Gastrocnemius medialis (tissue), 4 donors: ENCODE measurements at places on chromosomes 13 and 19. TPM values are rescaled to one million over a fixed set of nuclear protein-coding genes. Genes with fewer than 3 reads are reported as not detected.

The ZNF420 gene
- 3.0 TPM for total RNA-seq

DNA sequence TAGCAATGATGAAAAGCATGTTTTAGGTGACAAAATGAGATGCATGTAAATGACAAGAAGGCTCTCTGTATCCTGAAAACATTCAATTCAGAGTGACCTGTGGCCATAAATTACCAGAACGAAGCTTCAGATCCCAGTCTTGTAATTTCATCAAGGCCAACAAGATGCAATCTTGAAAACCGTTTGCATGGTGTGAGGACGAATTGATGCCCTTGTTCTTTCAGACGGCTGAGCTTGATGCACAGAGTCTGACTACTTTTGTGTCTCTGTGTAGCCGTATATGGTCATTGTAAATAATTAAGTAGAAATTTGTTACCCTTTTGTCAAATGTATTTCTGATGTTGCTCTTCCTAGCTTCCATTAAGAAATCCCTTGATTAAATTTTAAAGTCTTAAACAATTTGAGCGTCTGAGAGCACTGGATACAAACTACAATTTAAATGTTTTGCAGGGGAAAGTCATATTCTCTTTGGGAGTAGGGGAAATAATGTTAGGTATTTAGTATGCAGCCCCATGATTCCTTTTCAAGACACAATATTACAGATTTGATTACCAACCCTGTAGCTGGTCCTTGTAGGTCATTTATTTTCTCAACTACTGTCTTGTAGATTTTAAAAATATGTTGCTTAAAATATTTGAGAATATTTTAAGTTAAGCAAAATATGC, 125.8 kb upstream of the PCDH9 start:
- DNase-seq, result no peak

DNA sequence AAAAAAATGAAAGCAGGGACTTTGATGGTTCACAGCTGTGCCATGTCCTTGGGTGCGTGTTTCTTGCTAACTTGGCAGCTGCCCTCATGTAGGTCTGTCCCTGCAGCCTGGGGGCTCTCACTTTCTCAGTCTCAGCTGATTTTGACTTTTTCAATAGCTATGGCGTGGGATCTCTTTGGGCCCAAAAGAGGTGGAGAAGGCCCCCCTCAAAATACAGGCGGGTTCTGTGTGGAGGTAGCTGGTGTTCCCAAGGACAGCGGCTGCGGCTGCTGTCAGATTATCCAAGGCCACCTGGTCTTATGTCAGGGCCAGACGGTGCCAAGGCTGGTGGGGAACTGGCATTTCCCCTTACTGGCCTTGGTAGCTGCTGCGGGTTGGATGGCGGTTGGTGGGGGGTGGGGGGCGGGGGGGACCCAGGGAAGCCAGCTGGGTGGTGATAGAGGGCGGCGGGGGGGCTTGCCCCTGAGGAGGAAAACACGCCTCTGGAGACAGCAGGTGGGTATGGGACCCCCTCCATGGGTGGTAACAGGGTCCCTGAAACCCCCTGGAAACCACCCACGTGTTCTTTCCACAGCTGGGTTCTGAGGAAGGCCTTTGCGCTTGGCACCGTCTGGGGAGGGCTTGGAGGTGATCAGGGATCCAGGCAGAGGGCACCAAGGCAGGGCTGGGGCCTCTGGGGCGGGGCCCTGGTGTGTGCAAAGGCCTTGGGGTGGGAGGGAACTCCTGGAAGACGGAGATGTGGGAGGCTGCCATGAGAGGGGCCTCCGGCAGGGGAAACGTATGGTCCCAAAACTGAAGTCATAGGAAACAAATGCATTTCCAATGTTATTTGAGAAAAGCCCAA, 4.1 kb downstream of the TIMM13 start:
- DNase-seq, result no peak

GRCh38 chr13:73556902-73557301, 498.1 kb downstream of the KLF5 start:
- DNase-seq, result no peak

DNA sequence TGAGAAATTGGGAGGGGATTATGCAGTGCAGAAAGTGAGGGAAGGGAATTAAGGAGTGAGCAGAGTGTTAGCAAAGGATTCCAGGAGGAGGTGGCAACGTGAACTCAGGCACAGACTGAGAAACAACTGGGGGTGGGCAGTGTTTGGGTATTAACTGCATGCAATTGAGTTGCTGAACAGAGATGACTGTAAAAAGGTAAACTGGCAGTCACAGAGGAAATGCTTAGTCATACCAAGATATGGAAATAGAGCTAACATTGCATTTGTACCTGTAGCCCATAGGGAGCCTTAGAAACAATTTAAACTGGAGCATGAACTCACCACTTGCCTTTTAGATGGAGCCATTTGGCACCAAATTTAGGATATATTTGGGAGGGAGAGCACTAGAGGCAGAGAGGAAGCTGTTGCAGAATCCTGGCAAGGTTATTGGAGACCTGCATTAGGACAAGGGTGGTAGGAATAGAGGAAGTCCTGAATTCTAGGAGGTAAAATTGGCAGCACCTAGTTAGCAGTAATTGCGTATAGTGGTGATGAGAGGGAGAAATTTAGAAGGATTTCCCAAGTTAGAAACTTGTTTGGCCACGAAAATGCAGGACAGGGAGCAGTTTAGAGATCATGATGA, 100.6 kb upstream of the FRY start:
- no peak for DNase-seq

GRCh38 chr19:40872209-40872608, 9.8 kb downstream of the CYP2A7 start:
- DNase-seq, result no peak

DNA sequence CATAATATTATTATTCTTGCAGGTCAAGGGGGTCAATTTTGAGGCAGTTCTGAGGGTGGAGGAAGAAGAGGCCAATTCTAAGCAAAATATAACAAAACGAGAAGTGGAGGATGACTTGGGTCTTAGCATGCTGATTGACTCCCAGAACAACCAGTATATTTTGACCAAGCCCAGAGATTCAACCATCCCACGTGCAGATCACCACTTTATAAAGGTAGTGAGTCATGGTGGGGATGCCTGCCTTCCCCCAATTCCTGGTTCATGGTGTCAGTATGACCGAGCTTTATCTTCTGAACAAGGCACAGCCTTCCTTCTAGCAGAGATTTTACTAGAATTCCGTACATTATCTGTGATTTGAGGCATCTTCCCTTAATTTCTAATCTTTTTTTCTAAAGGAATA, 9.4 kb upstream of the DCUN1D2 start:
- no peak for DNase-seq

- DNase-seq, result no peak
Observed at GRCh38 chr19:32397671-32398101, 7.9 kb upstream of the DPY19L3 start.

- no peak for DNase-seq
Observed at GRCh38 chr13:33182729-33183128, 102.8 kb downstream of the STARD13 start.

DNA sequence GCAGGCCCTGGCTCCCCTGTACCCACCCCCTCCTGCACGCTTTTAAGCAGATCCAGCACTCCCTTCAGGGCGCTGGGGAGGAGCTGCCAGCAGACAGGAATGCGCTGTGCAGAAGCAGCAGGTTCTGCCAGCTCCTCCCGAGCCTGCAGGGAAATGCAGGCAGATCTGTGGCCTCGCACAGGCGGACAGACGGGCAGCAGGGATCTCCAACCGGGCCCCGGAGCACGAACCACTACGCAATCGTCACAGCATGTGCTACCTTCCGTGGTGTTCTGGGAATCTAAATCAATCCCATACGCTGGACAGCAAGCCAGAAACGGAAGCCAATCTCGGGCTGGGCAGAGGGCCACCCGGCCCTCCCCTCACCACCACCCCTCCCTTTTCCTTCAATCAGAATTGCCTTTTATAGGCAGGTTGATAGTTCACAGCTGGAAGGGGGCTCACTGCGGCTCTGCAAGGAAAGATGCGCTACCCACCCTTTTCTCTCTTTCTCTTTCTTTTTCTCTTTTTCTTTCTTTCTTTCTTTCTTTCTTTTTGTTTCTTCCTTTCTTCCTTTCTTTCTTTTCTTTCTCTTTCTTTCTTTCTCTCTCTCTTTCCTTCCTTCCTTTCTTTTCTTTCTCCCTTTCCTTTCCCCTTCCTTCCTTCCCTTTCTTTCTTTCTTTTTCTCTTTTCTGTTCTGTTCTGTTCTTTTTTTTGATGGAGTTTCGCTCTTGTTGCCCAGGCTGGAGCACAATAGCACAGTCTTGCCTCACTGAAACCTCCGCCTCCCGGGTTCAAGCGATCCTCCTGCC, 99.9 kb downstream of the GNG7 start:
- peak; percentile 56 for DNase-seq

GRCh38 chr19:1979642-1980041, 35.9 kb downstream of the BTBD2 start:
- DNase-seq, result no peak

- DNase-seq, result no peak
Observed at GRCh38 chr13:40874138-40874779, 84.8 kb downstream of the SLC25A15 start.
